ENCODE measurements at places on chromosomes 13 and 19.

- DNase-seq = no peak
Measured at GRCh38 chr13:33111414-33112110, 95.3 kb downstream of the KL start.

DNA sequence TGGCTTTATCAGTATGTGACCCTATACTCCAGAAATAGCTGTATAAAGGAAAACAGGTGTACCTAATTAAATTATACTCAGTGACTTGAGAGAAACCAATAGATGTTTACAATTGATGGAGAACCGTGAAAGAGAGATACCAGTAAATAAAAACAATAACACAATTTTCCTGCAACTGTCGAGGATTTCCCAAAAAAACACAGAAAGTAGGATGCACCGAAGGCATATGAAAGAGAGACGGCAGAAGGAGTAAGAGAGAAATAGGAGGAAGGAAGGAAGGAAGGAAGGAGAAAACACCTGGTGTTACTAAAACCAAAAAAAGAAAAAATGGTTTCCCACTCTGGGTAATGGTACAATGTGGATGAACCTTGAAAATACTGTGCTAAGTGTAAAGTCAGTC, 6.8 kb upstream of the ZNF229 start:
- DNase-seq = no peak

- no peak for DNase-seq
Measured at GRCh38 chr13:109743706-109744453, 42.5 kb downstream of the IRS2 start.

DNA sequence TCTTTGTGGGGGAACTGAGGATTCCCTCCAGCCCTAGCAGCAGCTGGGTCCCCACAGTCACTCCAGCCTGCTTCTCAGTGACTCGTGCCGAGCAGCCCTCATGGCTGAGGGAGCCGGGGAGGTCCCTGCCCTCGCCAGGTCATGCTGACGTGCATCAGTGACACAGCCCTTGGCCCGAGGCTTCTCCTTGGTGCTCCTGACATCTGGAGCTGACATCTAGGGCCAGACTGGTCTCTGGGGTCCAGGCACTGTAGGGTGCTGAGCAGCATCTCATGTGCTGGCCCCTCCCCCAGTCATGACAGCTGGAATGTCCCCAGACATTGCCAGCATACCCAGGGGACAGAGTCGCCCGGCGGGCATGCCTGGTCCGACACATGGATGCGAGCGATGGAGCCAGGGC, 14.4 kb downstream of the COMP start:
- DNase-seq = no peak

- DNase-seq = no peak
Measured at GRCh38 chr19:55160986-55161365, 3.4 kb upstream of the TNNI3 start.

GRCh38 chr13:99989276-99990125, 7.9 kb downstream of the ZIC2 start:
- no peak for DNase-seq

DNA sequence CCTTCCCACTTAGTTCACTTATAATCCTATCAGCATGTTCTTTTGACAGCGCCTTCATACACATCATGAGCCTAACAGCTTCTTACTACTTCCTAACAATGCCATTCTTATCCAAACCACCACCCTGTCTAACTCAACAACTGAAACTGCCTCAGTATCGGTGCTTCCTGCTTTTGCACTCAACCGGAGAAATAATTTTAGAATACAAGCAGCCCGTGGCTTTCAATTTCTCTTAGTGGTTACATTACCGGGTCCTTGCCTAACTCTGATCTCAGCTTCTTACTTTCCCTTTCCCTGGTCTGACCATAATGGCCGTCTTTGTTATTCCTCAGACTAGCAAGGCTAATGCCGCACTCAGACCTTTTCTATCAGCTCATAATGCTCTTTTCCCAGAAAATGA, 17.0 kb downstream of the ZFP82 start:
- DNase-seq = no peak

GRCh38 chr19:12778017-12778904, 2.9 kb upstream of the HOOK2 start:
- peak; percentile 78 for DNase-seq

DNA sequence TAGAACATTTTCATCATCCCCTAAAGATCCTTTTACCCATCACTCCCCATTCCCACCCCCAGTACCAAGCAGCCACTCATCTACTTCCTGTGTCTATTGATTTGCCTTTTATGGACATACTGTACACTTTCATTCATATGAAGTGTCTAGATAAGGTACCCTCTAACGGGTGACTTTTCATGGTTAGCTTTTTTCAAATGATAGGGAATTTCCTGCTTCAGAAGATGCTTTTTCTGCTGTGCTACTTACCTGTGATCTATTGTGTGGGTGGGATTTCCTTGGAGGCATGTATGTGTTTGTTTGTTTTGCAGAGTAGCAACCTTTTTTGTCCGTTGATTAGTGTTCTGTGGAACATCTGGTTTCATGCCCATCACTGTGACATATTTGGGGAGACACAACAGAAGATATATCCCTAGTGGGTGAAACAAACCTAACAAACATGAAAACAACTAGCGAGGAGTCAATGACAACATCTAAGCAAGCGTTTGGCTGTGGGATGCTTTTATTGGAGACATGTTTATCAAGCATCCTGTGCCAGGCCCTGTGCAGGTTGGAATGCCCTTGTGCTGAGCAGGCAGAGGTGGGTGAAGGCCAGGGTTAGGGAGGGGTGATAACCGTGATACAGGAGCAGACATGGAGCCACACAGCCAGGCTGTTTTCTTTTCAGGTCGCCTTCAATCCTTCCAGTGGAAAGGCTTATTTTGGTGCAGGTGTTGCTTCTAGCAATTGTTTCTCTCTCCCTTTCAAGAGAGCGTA, 17.6 kb downstream of the SPINT2 start:
- no peak for DNase-seq

- no peak for DNase-seq
Measured at GRCh38 chr13:53201454-53202225, 173.0 kb downstream of the OLFM4 start.

DNA sequence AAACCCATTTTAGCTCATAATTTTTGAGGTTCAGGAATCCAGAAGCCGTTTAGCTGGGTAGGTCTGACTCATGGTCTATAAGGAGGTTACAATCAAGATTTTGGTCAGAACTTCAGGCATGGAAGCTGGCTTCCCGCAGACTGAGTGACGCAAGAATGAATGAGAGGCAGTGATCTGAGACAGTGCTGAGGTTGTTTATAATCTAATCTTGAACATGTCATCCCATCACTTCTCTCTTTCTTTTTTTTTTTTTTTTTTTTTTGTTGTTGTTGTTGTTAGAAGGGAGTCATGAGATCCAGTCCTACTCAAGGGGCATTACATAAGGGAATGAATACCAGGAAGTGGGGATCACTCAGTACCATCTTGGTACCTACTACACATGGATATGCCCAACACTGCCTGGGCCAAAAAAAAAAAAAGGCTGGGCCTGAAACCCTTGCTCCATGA, 217.4 kb downstream of the DLEU7 start:
- DNase-seq = no peak

DNA sequence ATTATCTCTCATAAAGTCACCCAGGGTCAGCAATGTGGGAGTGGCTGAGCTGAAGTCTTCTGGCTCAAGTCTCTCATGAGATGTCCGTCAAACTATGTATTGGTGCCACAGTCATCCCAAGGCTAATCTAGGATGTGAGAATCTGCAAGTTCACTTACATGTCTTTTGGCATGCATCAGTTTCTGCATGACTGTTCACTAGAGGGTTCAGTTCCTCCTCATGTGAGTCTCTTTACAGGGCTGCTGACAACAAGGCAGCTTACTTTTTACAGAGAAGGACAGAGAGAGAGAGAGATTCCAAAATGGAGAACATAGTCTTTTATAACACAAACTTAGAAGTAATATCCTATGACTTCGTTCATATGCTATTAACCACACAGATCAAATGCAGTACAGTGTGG, 328.8 kb upstream of the SLITRK1 start:
- DNase-seq = no peak

- DNase-seq = no peak
Measured at GRCh38 chr19:2607712-2608601, 94.5 kb downstream of the GNG7 start.

DNA sequence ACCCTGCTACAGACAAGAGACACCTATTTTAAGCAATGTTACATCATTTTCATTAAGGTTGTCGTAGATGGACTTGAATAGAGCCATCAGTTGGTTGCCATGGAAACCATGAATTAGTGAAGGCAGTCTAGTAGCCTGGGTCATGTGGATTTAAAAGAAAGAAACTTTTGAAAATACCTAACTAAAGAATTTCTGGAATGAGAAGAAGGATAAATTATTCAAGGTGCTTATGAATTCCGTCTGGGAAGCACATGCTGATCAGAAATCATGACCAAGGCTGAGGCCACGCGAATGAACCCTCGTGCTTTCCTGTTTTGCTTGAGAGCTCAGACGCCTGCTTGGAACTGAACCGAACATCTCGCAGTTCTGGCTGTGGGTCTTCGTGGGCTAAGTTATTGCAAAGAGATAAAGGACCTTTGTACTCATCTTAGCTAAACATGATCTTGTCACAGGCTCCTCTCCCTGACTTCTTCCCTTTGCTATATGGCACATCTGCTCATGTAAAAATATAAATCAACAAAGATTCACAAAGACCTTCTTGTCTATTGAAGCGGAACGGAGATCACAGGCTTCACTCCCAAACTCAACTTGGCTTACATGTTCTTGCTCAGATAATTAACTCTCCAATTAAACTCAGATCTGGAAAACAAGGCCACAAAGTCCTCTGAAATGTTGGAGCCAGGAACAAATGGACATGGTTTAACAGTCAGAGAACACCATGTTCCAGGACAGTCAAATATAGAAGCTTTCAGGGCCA, 140.2 kb downstream of the NUFIP1 start:
- no peak for DNase-seq

GRCh38 chr13:92224052-92224821, 825.8 kb downstream of the GPC5 start:
- DNase-seq = no peak

- peak; percentile 23 for DNase-seq
Measured at GRCh38 chr19:47729799-47730520, 15.4 kb upstream of the NOP53 start.

DNA sequence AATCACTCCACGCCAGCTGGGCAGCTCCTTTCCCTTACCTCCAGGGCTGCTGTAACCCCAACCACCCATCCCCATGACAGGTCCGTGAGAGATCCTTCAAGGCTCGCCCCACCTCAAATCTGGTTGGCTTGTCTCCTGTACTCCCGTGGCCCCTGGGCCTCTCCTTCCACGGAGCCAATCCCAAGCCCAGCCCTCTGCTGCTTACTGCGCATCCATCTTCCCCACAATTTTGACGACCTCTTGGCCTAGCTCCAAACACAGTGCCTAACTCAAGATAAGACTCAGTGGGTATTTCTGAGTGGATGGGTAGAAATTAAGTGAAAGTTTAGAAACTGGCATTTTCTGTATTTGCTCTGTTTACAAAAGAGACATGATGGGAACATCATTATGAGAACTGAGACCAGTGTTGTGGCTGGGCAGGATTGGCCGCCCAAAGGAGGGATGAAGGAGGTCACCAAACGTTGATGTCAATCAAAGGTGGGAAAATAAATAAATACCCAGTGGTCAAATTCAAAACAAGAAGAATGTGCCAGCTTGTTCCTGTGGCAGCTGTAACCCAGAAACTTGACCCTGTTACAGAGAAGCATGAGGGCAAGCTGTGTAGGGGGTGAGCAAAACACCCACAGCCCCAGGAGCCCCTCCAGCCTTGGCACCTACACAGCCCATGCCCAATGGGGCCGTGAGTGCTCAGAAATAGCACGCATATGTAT, 162.2 kb downstream of the ABCC4 start:
- DNase-seq = no peak

- DNase-seq = no peak
Measured at GRCh38 chr19:722553-723101, 13.9 kb downstream of the PALM start.

- DNase-seq = no peak
Measured at GRCh38 chr13:46633416-46633815, 80.4 kb downstream of the LRCH1 start.

GRCh38 chr13:107421028-107421427, 794.3 kb downstream of the LIG4 start:
- DNase-seq = no peak

DNA sequence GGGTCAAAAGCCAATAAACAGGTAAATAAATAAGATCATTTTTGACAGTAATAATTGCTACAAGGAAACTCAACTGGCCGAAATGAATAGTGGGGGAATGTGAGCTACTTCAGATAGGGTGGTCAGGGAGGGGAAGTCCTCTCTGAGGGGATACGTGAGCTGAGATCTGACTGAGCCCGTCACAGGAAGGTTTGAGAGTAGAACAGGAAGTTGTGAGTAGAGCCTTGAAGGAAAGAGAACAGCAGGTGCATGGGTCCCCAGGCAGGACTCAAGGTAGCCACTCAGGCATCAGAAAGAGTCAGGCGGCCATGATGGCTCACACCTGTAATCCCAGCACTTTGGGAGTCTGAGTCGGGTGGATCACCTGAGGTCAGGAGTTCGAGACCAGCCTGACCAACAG, 6.3 kb downstream of the IRGQ start:
- DNase-seq = no peak

DNA sequence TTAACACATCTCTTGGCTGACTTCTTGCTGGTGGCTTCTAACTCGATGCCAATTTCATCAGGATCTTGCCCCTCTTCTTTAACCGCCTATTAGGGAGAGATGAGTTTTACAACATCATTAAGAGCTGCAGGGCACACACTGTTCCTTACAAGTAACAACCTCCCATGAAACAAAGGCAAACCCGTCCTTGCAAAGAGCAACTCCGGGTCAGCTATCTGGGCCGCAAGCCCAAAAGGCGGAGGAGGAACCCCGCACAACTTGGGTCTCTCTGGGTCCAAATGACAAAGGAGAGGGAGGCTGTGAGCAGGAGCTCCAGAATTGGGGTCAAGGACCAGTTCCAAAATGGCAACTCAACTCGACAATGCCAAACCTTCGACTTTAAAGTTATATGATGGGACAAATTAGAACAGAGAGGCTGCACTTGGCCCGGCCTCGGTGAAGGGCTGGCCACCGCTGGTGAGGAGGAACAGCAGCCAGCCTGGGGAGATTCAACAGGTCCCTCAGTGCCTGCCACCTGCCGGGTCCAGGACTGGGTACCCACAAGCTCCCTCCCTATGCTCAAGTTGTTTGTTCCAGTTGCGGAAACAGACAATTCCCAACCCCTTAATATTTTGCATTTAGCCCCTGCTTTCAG, 1.1 kb downstream of the SAFB2 start:
- no peak for DNase-seq

- DNase-seq = no peak
Measured at GRCh38 chr19:364496-365287, 20.1 kb upstream of the MIER2 start.

- no peak for DNase-seq
Measured at GRCh38 chr13:55566334-55566733, 1574.4 kb upstream of the PRR20A start.

GRCh38 chr19:51904331-51905165, at the start of gene ZNF649:
Gene ZNF649, minus strand, starts transcription at chr19:51905017. Its CDS starts 4,910 bp downstream, at chr19:51900107.
- DNase-seq = peak; percentile 75

- no peak for DNase-seq
Measured at GRCh38 chr13:50715402-50716146, 127.9 kb downstream of the DLEU7 start.

Measured in SK-N-DZ (cell line).